ENCODE measurements at places on chromosomes 16 and 17.
A peak's percentile ranks its signal among the peaks of the same experiment; 100 is the strongest.

GRCh38 chr17:17515934-17516930 lies 20.0 kb upstream of the RASD1 start:
- no peak for DNase-seq

GRCh38 chr16:67277999-67278772 lies 1.1 kb upstream of the PLEKHG4 start:
- DNase-seq, result peak; percentile 80

DNA sequence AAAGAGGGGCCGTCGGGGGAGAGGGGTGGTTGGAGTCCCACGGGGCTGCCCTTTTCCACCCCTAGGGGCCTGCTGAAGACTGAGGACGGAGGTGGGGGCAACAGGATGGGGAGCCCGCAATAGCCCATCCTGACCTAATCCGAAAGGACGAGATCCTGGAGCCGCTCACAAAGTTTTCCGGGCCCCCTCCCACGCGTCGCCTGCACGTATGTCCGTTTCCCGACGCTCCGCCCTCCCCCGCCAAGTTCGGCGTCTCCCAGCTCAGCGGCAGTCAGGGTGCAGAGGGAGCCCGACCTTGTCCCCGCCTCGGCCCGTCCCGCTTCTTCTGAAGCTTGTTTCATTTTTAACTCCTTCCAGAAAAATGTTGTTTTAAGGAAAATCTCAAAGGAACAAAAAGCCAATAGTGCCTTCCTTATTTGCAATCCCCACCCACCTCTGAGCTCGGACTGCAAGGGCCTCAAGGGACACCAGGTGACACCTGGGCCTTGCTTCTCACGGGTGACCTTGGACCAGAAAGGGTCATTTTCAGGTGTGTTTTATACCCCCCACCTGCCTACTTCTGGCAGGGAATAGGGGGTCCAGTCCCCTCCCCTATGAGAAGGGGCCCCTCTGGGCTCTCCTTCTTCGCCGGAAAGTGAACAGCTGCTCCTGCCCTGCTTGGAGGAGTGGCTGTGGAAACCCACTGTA lies 3.4 kb upstream of the ZNF423 start:
- no peak for DNase-seq

GRCh38 chr17:55814377-55814776 lies 63.5 kb downstream of the PCTP start:
- DNase-seq, result peak; percentile 56

GRCh38 chr16:54694651-54695050 lies 236.0 kb upstream of the IRX5 start:
- peak; percentile 9 for DNase-seq

DNA sequence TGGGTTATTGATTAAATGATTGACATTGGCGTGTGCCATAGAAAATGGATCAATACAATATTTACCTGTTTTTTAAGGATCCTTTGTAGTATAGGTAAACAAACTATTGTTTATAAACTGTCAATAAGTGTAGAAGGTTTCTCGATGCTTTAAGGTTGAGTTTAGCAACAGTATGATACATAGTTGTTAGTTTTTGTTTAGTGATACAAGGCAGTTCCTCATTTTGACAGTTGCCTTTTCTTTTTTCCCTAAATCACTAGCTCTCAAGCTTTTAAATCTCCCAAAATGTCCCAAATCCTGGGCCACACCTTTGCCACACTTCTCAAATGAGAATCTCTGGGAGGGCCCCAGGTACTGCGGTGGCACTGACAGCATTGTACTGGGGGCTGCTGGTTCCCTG lies 57.3 kb downstream of the EPN2 start:
- DNase-seq, result no peak

GRCh38 chr17:46818316-46818928 lies at the start of gene WNT3:
TSS of gene WNT3 (minus strand) at chr17:46818692. CDS start at chr17:46818597, 95 bp downstream.
- DNase-seq, result no peak

GRCh38 chr17:72996791-72997190 lies 95.7 kb downstream of the SLC39A11 start:
- no peak for DNase-seq

- peak; percentile 64 for DNase-seq
Measured at GRCh38 chr17:71405101-71405500, 715.7 kb upstream of the SOX9 start.

- no peak for DNase-seq
Measured at GRCh38 chr17:13320046-13320785, 281.5 kb downstream of the HS3ST3A1 start.

DNA sequence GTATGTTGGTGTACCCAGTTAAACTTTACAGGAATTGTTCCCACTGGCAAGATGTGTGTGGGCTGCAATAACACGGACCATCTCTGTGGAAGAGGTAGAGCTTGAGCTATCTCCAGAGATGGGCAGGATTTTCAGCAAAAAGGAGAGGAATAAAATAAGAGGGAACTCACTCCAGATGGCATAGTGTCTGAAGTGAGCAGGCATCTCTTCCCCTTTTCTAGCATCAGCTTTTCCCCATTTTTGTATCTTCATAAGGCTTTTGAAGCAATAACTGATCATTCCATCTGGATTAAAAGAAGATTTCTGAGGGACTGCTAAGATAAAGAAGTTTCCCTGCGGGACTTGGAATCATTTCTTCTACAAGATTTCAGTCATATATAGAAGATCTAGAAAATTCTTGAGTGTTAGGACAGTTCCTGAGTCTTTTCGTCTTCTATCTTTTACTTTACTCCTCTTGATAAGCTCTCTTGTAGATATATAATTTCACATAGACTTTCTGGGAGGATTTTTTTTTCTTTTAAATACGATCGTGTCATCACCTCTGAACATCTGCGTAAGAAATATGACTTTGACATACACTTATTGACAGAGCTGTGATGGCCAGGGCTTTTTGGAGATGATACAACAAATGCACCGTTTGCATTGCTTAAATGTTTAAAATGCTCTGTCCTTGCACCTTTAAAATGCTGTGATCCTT lies 2.1 kb downstream of the CPD start:
- DNase-seq, result no peak

GRCh38 chr17:11921296-11921695 lies 76.0 kb downstream of the ZNF18 start:
- no peak for DNase-seq

DNA sequence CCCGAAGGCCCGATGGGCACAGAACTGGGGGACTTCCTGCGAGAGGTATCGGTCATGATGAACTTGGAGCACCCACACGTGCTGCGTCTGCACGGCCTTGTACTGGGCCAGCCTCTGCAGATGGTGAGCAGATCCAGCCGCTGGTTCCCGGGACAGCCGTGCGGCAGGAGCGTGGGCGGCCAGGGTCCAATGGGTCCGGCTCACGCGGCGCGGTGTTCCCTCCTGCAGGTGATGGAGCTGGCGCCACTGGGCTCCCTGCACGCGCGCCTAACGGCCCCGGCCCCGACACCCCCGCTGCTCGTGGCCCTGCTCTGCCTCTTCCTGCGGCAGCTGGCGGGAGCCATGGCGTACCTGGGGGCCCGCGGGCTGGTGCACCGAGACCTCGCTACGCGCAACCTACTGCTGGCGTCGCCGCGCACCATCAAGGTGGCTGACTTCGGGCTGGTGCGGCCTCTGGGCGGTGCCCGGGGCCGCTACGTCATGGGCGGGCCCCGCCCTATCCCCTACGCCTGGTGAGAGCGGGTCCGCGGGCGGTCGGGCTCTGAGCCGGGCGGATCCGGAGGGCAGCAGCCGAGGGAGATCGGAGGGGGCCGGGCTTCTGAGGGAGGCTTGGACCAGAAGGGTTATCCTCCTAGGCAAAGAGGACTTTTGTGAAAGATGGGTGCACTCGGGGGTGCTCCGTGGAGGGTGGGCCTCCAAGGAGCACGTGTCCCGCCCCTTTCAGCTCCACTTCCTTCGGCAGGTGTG lies 3.0 kb downstream of the TNK1 start:
- no peak for DNase-seq

- no peak for DNase-seq
Measured at GRCh38 chr16:29743827-29744531, 1.8 kb downstream of the C16orf54 start.

DNA sequence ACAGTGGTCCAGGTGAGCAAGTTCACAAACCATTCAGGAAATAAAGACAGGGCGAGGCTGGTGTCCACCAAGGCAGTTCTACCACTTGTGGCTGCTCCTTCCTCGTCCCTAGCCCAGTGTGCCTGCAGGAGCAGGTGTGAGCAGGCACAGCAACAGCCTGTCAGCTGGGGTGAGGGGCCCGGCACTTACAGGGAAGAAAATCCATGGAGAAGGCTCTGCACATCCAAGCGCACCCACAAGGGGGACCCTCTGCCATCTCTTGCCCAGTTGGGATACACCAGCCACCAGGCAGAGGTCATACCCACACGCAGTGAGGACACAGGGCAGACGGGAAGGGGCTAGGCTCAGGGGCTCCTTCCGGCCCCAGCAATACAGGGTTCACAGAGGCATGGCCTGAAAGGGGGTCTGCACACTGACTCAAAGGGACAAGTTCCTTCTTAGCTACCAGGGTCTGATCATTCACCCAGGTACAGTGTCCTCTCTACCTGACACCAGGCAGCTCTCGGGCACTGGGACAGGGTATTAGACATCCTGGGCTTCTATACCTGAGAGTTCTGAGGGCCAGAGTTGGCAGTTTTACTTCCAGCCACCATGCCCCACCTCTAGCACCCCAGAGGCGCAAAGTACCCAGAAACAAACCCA lies 27.0 kb downstream of the CDIP1 start:
- DNase-seq, result peak; percentile 32

- no peak for DNase-seq
Measured at GRCh38 chr17:27558842-27559505, 72.0 kb upstream of the LGALS9 start.

GRCh38 chr16:6611535-6611934 lies 721.1 kb upstream of the RBFOX1 start:
- no peak for DNase-seq

DNA sequence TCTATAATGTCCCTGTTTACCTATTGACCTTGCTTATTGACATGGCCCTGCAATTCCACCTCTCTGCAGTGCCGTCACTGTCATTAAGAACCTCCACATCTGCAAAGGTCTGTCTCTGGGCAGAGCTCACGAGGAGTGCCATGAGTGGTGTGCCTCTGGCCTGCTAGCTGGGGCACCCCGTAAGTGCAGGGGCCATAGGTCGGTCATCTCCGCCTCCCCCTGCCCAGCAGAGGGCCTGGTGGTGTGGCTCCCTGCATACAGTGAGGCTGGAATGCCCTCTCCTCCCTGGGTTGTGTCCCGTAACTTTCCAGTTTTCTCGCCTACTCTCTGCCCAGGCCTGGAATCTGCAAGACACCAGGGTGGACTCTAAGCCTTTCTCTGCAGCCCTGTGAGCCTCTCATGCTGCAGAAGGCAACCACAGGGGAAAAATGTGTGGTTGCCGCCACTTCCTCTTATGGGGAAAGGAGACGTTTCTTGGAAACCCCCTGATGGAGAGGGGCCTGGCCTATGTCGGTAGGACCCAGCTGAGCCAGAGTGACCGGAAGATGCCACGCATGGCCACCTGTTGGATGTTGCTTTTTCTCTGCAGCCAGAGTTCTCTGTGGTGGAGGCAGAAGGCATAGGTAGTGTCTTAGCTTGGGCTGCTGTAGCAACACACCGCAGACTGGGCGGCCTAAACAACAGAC lies 2.7 kb upstream of the SNX20 start:
- DNase-seq, result no peak

DNA sequence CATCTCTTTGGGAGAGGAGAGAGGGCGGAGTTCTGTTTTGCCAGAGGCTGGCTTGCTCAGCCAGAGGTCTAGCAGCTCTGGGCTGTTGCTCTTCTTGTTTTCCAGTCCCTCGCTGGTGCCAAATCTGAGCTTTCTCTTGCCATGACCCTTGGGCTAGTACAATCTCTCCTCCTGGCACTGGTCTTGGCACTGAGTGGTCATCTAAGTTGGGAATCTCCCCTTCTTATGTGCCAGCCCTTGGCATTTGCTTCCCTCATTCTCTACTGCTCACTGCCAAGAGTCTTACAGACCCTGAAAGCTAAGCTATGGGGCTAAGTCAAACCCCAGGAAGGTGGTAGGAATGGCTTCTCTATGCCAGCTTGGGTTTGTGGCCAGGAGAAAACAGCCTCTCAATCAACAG lies 148.6 kb downstream of the SHISA6 start:
- no peak for DNase-seq

GRCh38 chr16:28108590-28109247 lies 45.2 kb upstream of the GSG1L start:
- no peak for DNase-seq

- no peak for DNase-seq
Measured at GRCh38 chr17:77489239-77489892, 348.6 kb downstream of the SEC14L1 start.

DNA sequence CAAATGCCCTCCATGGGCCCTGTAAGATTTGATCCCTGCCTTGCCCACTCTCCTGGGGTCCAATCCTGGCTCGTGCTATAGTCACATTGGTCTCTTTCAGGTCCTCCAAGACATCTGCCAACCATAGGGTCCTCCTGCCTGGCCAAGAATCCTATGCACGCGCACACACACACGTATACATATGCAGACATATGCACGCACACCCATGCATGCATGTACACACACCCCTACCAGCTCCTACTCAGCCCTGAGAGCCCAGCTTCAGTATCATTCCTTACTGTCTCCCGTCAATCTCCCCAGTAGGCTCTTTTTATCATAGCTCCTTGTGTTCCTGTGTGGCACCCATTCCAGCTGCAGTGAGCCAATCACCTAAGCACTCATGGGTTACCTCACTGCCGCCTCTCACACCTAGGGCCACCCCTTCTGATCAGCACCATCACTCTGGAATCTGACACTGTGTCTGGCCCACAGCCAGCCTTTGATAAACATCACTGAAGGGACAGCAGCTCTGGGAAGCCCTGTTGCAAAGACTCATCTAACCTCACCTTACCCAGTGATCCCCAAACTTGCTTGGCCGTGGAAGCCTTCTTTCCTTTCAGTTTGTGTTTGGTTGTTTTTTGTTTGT lies 7.9 kb upstream of the DNAH17 start:
- no peak for DNase-seq

DNA sequence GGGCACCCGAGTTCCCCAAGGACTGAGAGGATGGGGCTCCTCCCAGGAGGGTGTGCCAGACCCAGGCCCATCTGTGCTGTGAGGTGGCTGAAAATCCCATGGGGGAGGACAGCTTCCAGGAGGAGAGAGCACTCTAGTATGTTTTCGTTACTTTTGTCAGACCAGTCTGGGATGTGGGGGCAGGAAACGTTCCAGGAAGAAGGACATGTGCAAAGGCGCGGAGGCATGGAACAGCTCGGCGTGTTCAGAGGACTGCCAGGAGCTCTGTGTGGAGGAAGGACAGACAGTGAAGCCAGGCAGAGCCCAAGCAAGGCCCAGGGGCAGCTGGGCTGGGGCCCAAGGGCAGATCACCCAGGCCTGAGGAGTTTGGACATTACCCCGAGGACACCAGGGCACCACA lies 7.0 kb downstream of the CA4 start:
- no peak for DNase-seq

Measured in MCF 10A (cell line).